NT2/D1 (cell line): ENCODE measurements at places on chromosomes 4 and X.

DNA sequence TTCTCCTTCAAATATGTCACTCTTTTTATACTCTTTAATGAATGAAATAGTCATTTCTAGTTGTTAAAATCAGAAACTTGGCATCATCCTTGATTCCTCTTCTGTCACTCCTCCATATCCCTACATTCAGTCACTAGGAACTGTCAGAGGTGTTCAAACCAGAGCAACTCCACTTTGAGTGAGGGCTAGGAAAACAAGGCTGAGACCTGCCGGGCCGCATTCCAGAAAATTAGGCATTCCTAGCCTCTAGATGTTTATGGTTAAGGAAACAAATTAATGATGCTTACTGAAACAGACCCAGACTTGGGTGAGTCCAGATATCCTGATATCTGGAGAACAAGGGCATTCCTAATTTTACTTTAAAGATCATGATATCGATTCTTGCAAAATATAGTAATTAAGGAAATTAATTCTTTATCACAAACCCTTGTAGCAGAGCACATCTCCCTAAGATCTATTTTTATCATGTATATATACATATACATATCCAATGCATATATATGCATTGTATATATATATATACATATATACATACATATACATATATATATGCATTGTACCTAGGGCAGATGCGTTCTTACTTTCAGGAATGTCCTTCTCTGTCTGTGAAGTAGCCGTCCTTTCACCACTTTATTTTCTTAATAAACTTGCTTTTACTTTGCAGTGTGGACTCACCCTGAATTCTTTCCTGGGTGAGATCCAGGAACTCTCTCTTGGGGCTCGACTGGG lies 98.4 kb upstream of the GC start:
- no peak for DNase-seq

DNA sequence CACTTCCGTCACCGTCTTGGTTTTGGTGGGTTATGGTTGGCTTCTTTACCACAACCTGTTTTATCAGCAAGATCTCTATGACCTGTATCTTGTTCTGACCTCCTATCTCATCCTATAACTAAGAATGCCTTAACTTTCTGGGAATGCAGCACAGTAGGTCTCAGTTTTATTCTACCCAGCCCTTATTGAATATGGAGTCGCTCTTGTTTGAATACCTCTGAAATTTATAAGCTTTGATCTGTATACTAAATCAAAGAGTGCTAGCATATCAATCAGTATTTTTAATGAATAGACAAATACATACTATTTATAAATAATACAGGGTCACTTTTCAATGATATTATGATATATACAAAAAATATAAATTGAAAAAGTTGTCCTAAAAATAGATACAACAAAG lies 690.0 kb downstream of the TRAM1L1 start:
- DNase-seq: no peak

GRCh38 chr4:24244663-24245490 lies 339.5 kb downstream of the DHX15 start:
- no peak for DNase-seq

- DNase-seq: no peak
Measured at GRCh38 chr4:158938220-158939044, 164.4 kb upstream of the RAPGEF2 start.

- no peak for DNase-seq
Measured at GRCh38 chr4:35867057-35867456, 377.3 kb downstream of the ARAP2 start.

- no peak for DNase-seq
Measured at GRCh38 chrX:49276671-49277534, 7.3 kb downstream of the PPP1R3F start.

DNA sequence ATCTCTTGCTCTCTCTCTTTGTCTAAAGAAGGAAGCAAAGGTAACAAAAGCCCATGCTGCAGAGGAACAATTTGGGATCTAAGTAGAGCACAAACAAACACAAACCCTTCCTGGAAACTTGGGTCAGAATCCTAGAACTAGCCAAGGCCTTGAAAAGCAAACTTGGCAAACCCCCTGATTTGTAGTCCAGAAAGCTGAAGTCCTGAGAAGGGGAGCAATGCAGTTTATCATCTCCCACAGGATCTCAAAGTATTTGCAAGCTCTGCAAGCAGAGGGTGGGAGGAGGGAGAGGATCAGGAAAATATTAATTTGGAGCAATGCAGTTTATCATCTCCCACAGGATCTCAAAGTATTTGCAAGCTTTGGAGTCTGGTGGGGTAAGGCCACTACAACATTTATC lies 379.5 kb upstream of the FGF13 start:
- DNase-seq: no peak

DNA sequence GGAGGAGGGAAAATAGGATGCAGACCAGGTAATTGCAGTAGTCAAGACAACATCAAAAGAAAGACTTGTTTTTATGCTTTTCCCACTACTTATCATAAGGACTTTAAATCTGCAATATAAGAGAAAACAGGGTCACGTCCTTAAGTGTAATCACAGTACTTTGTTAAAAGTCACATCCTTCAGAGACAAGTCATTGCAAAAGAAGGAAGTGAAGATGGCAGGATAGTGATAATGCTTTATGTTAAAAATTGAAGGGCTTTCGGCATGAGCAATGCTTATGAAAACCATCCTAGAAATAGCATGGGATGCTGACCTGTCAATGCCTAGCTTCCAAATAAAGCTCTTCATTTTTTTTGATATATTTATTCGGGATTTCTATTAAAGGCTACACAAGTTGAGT lies 110.2 kb upstream of the TENM3 start:
- no peak for DNase-seq

DNA sequence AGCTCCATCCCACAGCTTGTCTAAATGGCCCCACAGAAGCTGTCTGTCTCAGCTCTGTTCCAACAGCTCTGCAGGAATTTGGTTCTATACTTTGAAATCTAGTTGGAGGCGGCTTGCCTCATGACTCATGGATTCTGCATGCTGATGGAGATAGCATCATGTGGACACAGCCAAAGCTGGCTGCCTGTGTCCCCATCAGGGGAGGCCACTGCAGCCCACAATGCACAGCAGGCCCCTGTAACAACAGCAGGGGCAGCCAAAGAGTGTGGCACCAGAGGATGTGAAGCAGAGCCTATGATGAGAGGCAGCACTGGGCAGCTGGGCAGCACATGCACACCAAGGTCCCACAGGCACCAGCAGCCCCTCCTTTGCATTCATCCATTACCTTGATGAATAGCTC lies 67.2 kb downstream of the DCAF12L1 start:
- DNase-seq: no peak

- no peak for DNase-seq
Measured at GRCh38 chr4:173318648-173319211, 15.4 kb downstream of the HMGB2 start.

- DNase-seq: no peak
Measured at GRCh38 chr4:174763454-174764104, 65.5 kb downstream of the GLRA3 start.

DNA sequence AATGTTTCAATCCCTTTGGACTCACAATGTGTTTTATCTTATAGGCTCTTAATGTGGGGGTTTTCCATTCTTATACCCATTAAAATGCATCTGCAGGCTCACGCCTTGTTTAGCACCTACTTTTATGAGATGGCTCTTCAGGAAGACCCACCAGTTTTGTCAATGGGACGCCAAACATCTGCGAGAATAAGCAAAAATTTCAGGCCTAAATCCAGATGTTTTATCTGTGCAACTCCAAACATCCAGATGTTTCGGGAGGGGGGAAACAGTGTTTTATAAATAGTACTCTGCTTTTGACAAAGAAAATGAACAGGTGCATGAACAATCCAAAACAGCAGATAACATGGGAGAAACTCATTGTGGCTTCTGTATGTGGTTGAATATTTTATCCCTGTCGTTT lies 342.8 kb downstream of the DHX15 start:
- no peak for DNase-seq

- DNase-seq: no peak
Measured at GRCh38 chr4:168569066-168569930, 72.4 kb downstream of the PALLD start.

GRCh38 chrX:47176101-47176740 lies 17.4 kb upstream of the UBA1 start:
- no peak for DNase-seq

DNA sequence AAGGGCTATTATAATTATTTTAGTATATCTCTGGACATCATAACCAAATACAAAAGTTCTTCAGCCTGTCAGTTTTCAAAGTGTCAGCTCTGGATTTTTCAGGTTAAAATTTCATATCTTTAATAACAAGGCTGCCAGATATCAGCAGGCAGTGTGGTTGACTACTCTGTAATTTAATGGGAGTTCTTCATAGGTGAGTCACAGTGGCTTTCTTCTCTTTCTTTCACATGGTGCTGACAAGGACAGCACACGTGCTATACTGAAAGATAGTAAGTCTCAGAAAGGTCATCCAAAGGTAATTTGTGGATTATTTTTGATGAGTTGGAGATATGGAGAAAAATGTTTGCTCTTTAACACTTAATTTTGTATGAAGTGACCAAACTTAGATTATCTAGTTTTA lies 43.2 kb downstream of the GALNT7 start:
- DNase-seq: no peak

DNA sequence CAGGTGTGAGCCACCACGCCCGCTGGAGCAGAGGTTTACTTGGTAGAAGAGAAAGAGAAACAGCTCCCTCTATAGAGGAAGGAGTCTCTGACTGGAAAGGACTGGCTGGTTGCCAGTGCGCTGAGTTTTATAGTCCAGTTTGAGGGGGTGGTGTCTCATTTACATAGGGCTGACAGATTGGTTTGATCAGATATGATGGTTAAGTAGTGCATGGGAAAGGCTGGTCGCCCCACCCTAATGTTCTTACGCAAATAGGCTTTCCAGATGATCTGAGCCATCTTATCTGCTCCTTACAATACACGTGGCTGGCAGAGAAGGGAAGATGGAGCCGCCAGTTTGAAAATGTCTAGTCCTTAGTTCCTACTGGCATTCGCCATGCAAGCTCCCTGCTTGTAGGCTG lies 439.5 kb downstream of the NAF1 start:
- DNase-seq: no peak

GRCh38 chr4:152217896-152218295 lies 318.0 kb downstream of the FBXW7 start:
- DNase-seq: no peak

- no peak for DNase-seq
Measured at GRCh38 chr4:185204238-185204910, 574 bp upstream of the CFAP97 start.

DNA sequence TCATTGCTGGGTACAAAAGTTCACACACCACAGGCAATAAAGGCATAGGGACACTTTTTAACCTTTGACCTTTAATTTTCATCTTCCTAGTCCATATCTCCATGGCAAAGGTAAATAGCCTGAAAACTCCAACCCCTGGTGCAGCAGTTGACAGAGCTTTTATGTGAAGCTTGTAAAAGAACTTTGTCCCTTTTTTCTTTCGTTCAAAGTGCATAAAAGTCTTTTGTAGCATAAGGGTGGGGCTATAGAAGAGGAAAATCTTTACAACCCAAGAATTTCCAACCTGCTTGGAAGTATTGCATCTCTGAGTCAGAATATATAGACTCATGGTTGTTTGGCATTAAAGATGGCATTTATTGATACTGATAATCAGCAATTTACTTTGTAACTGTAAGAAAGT lies 20.4 kb downstream of the POF1B start:
- no peak for DNase-seq

- DNase-seq: no peak
Measured at GRCh38 chr4:55395218-55395528, 584 bp upstream of the TMEM165 start.

- no peak for DNase-seq
Measured at GRCh38 chr4:23305026-23305425, 584.8 kb downstream of the PPARGC1A start.

GRCh38 chr4:181219783-181220416 lies 1023.3 kb upstream of the TENM3 start:
- no peak for DNase-seq

DNA sequence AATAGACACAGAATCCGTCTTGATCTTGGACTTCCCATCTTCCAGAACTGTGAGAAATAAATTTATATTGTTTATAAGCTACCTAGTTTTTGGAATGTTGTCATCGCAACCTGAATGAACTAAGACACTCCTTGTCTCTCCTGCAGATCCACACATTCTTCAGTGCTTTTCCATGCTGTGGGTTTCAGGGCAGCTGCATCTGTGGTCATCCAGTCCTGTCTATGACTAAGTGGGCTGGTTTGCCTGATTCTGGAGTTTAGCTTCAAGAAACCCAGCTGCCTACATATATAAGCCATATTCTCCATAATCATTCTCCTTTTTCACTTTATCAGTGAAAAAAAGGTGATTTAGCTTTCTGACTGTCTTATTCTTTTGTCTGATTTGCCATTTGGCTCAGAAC lies 170.3 kb upstream of the KIT start:
- DNase-seq: no peak
